ENCODE measurements at places on chromosomes 1 and 21. TPM values are rescaled to one million over a fixed set of nuclear protein-coding genes. Genes with fewer than 3 reads are reported as not detected.

GRCh38 chr21:29271927-29272333 is 26.8 kb upstream of the BACH1 start:
- no peak for DNase-seq

GRCh38 chr1:215754112-215754511 is 187.0 kb downstream of the KCTD3 start:
- no peak for DNase-seq

GRCh38 chr21:43758111-43758641 is 17.9 kb downstream of the CSTB start:
- DNase-seq: peak; percentile 55

- DNase-seq: no peak
These were observed 20.9 kb upstream of the ATP5PO start for GRCh38 chr21:33936301-33937038.

GRCh38 chr1:51960262-51960661 is 30.2 kb downstream of the RAB3B start:
- DNase-seq: no peak

Gene EPHA8
- not detected for total RNA-seq

Gene A3GALT2
- 0.24 TPM for total RNA-seq

Gene TMEM54
- total RNA-seq: 11.5 TPM

GRCh38 chr1:99004254-99004860 is 304 bp downstream of the PLPPR5 start:
- no peak for DNase-seq

GRCh38 chr1:48889082-48889481 is 112.4 kb upstream of the BEND5 start:
- DNase-seq: no peak

- no peak for DNase-seq
These were observed 19.1 kb upstream of the TMCO1 start for GRCh38 chr1:165787741-165788140.

Gene CD247
- total RNA-seq: 1.1 TPM

- DNase-seq: peak; percentile 21
These were observed at the start of gene PDE4B for GRCh38 chr1:65792669-65793358. Gene PDE4B (plus strand): TSS chr1:65792895.

Gene GSTM5
- total RNA-seq: 3.0 TPM

DNA sequence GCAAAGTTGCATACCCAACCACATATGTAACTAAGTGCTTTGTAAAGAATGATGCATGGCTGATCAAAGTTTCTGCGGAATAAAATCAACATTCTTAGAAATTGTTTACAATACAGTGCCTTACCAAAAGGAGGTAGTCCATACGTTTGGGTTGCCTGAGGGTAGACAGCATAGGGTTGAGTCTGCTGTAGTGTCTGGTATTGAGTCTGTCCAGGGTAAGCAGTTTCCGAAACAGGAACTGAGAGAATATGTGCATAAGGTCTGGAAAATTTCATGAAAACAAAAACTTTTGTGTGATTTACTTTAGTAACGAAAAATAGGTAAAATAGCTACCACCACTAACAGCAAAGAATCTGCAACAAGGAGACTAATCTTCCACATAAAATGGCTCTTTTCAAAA is 53.0 kb downstream of the EYA3 start:
- no peak for DNase-seq

GRCh38 chr1:156382561-156382960 is 13.6 kb downstream of the RHBG start:
- DNase-seq: no peak

DNA sequence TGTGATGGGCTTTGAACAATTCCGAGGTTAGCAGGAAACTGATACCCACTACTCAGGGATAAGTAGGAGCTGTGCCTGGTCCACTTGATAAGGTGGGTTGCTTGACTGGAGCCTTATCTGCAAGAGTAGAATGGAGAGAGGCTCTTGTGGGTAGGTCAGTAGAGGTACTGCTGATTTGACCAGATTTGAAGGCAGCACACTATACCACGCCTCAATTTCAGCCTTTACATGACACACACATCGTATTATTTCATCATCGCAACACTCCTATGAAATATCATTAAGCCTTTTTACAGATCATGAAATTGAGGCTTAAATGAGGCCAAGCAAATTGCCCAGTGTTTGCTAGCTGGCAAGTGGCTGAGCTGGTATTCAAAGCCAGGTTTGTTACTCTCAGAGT is 69.6 kb downstream of the KCNJ15 start:
- DNase-seq: no peak

Gene ITLN1
- total RNA-seq: 389 TPM

DNA sequence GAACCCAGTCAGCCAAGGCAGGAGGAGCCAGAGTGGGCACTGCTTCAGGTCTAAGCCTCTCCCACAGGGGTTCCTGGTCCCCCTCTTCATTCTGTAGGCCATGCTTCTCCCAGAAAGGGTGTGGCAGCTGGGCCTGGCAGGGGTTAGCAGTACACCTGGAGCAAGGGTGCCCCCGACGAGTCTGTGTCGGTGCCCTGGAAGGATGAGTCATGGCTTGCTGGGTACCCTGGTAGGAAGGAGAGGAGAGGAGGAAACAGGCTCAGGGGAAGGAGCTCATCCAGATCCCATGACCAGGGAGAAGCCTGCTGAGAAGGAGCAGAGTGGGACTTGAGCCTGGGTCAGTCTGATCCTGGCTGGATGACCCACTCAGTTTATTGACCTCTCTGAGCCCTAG is 10.3 kb downstream of the KDF1 start:
- no peak for DNase-seq

Gene PLA2G2D
- total RNA-seq: not detected

DNA sequence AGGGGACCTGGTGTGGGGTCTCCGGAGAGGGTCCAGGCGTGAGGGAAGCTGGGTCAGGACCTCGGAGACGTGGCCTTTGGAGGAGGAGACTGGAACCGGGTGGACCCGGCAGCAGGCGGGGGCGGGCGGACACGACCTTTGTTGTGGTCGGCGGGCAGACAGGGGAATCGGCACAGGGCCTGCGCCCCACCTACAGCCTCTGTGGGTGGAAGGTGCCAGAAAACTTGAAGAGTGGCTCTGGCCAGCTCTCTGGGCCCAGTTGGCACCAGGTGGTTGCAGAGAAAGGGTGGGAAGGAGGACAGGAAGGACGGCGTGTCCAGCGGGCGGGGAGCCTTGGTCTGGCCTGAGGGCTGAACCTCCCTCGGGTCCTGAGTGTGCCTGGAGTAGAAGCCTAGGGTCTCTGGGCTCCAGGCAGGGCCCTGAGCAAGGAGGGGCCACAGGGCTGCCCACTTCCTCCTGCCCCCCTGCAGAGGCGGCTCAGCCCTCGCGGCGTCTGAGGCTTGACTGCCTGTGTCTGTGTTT is 7.7 kb upstream of the TTLL10 start:
- no peak for DNase-seq

- DNase-seq: no peak
These were observed 1.2 kb downstream of the RUNX3 start for GRCh38 chr1:24928689-24929397.

GRCh38 chr1:4624141-4624715 is 30.2 kb upstream of the AJAP1 start:
- no peak for DNase-seq

Gene RNPC3
- 17.1 TPM for total RNA-seq

GRCh38 chr1:8845104-8846097 is 28.0 kb upstream of the RERE start:
- DNase-seq: no peak

- no peak for DNase-seq
These were observed 3.0 kb downstream of the LRRC8D start for GRCh38 chr1:89823679-89824292.

GRCh38 chr1:214318356-214318755 is 37.4 kb downstream of the SMYD2 start:
- no peak for DNase-seq

DNA sequence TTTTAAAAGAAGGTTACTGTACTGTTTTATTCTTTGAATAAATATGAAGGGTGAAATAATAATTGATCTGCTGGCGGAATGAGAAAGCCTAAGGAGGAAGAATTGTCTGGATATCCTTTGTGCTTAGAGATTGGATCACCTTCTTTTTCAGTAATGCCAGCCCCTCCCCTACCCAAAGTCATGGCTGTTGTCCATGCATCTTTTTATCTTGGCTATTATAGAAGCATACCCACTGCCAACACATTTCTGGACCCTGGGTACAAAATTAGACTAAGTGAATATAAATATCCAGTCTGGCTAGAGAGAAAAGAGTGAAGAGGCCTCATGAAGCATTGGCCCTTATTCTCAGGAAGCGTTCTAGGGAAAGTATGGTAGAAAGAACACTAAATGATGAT is 28.1 kb downstream of the AK4 start:
- no peak for DNase-seq

GRCh38 chr1:231887866-231888265 is 261.3 kb downstream of the DISC1 start:
- DNase-seq: no peak

GRCh38 chr1:20849100-20849499 is 62.0 kb upstream of the HP1BP3 start:
- no peak for DNase-seq

Gene ALPL
- 38.5 TPM for total RNA-seq

GRCh38 chr1:247054992-247055415 is 23.6 kb downstream of the ZNF670 start:
- no peak for DNase-seq

GRCh38 chr1:245937316-245938045 is 569.6 kb downstream of the SMYD3 start:
- DNase-seq: no peak
